Trophoblast cell (in vitro differentiated cells and primary cell): ENCODE measurements at places on chromosomes 5 and 9.

GRCh38 chr5:139058121-139058520 is 140.0 kb downstream of the SIL1 start:
- peak; percentile 42 for DNase-seq

- no peak for DNase-seq
Measured at GRCh38 chr9:129341171-129341986, 163.3 kb upstream of the IER5L start.

DNA sequence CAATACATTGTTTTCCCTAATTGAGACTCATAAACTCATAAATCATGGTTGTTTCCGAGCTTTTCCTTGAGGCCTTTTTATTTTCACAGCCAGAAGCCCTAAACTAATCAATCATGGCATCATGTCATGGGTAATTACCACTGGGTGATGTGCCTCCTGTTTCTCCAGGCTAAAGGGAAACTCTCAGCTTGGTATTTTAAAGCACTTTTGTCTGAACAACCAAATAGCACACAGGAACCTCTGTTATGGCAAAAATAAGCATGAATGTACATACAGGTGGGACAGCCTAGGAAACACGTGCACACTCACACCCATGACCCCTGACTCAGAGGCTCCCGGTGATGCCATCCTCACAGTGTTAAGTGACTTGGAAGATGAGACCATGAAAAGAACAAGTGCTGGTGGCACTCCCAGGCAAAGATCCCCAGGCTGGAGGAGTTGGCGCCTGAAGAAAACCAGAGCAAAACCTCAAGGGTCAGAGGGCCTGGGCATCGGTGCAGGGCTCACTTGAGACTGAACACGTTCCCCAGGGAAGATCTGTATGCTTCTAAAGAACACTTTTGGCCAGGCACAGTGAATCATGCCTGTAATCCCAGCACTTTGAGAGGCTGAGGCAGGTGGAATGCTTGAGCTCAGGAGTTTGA is 154.3 kb downstream of the ROR2 start:
- no peak for DNase-seq

DNA sequence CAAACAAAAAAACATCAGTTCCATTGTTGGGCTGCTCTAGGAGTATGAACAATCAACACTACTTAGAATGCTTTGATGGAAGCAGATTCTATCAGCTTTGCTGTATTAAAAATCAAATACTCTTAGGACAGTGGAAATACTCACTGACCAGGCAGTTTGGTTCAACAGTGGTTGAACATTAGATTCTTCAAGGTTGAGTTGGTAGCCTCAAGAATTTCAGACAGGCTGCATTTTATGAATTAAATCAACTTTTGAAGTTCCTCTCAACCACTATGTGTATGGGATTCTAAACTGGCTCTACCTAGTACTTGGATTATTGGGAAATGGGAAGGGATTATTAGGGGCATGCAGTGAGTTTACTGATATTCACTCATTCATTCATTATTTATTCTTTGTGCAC is 35.0 kb downstream of the ACTBL2 start:
- DNase-seq: no peak

GRCh38 chr5:138542180-138542955 is 668 bp downstream of the ETF1 start:
- DNase-seq: no peak

DNA sequence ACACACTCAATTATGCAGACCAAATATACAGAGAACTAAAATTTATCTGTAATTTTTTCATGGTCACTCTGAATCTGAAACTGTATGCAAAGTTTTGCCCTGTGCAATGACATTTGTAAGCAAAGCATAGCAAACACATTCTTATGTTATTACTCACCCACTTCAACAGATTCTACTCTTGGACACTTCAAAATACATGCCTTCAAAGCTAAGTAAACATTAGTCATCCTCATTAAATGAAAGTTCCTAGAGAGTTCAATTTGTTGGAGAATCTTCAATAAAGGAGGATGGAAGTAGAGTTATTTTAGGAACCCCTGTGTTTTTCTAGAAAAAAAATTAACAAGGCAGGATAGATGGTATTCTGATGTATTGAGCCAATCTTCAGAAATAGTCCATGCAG is 639.7 kb upstream of the C9orf72 start:
- peak; percentile 56 for DNase-seq

DNA sequence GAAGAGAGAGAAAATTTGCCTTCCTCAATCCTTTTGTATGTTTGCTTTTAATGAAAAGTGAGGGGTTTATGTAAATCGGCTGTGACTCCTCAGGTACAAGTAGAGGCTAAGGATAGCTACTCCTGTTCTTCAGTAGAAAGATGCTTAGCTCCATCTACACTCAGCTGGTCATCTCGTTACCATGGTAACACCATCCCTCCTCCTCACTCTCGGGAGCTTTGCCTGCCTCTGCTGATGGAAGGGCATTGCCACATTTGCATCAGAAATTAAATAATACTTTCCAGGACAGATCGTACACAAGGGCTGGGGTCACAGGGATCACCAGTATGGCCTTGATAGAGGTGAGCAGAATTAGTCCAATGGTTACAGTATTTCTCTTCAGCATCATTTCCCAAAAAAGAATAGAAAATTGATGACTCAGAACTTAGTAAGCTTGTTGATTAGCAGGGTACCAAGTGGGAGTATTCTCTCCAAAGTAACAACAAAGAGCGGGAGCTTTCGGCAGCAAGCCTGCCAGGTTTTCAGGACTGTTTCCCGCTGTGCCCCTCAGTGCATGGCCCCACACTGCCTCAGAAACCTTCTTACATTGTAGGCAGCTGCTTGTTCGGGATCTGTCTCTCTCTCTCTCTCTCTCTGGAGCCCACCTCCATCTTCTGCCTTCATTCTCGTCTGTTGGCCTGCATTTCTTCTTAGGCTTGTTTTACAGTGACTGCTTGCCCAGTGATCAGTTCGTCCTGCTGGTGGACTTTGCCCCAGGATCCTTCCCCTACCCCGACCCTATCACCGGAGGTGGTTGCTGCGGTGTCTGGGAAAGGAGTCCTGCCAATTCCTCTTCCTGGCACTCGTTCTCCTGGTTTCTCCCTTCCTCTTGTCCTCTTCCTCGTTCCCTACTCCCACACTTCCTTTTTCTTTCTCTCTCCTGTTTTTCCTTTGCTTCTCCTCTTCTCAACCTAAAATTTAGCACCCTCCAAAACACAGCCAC is 51.9 kb upstream of the SNAPC3 start:
- no peak for DNase-seq

- no peak for DNase-seq
Measured at GRCh38 chr9:14992081-14992480, 81.9 kb upstream of the FREM1 start.

- DNase-seq: no peak
Measured at GRCh38 chr9:92735636-92736562, 28.7 kb downstream of the BICD2 start.

DNA sequence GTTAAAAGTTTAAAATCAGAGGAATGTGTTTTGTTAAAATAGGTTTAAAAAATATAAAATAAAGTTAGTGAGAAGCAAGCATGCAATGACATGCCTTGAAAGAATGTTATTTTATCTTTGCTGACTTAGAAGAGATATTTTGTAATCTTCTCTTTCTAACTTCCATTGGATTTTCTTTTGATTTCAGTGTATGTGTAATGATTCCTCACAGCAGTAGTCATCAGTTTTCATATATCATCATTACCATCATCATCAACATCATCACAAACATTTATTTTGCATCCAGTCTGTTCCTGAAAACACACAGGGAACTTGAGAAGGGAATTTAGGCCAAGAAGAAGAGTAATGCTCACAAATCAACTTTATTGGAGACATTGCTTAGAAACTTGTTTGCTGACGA is 699.6 kb downstream of the TAF11L14 start:
- peak; percentile 46 for DNase-seq

GRCh38 chr5:80703291-80703690 is 48.5 kb upstream of the DHFR start:
- peak; percentile 10 for DNase-seq

DNA sequence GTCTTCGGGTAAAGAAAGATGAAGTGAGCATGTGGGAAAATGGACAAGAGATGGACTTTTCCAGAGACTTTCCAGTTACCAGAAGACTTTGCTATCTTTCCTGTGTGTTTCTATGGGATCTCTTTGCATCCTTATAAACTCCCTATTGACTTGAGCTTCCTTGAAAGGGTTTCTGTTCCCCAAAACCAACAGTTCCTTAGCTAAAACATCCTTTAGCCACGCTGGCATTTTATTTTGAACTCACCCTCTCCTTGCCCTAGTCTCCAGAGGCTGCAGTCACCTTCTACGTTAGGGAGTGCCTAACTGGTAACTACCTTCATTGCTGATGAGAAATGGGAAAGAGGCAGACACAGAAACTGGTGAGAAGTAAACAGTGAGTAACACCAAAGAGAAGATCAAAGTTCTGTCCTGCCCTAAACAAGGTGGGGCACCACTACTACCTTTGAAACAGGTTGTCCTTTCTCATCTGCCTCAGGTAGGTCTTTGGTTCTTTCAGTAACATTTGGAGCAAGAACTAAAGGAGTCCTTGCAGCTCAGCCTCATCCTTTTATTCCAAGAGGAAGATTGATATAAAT is 402.9 kb downstream of the ENC1 start:
- no peak for DNase-seq

GRCh38 chr9:96209407-96210271 is 92.3 kb downstream of the HSD17B3 start:
- no peak for DNase-seq

DNA sequence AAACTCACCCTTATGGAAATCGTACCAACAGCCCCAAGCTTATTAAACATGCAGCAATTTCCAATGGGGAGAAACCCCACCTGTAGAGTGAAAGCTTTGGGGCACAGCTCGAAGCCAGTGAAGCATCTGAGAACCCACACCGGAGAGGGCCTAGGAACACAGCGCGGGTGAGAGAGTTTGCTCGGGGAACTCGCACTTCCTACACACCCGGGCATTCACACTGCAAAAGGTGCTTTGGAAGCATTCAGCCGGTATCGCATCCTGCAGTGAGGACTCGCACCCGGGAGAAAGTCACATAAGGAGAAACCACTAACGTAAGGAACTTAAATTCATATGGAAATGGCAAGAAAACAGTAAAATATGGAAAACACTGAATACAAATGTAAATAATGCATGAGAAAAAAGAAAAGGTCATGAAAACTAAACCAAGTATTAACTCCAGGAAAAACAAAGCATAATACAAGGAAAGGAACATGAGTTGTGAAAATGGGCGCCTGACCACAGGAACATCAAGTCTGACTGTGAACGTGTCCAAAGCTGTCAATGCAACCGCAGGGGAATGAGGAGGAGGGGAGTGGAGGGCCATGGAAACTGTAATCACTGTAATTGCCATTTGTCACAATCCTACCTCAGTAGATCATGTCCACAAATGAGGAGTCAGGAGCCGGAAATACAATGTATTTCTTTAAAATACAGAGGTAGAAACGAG is 28.7 kb downstream of the CAMSAP1 start:
- no peak for DNase-seq

DNA sequence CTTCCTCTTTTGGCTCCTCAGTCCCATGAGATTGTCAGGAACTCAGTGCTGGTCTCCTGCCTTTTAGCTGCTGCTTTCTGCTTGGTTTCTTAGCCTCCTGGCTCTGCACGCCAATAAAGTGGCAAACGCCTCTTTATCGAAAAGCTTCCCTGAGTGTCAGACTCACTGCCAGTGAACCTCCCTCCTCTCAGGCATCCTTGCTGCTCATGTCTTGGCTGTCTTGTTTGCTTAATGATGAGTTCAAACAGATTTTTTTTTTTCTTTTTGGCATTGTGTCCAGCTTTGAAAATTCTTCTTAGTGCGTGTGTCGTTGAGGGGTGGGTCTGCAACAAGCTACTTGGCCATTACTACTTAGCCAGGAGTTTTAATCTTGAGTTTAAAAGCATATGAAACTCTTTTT is 14.9 kb downstream of the RASGRF2 start:
- no peak for DNase-seq

- DNase-seq: no peak
Measured at GRCh38 chr5:120544043-120544442, 79.9 kb downstream of the PRR16 start.

GRCh38 chr5:178198706-178199105 is 5.6 kb upstream of the HNRNPAB start:
- DNase-seq: no peak

GRCh38 chr5:134594336-134594735 is 38.3 kb downstream of the SAR1B start:
- no peak for DNase-seq

DNA sequence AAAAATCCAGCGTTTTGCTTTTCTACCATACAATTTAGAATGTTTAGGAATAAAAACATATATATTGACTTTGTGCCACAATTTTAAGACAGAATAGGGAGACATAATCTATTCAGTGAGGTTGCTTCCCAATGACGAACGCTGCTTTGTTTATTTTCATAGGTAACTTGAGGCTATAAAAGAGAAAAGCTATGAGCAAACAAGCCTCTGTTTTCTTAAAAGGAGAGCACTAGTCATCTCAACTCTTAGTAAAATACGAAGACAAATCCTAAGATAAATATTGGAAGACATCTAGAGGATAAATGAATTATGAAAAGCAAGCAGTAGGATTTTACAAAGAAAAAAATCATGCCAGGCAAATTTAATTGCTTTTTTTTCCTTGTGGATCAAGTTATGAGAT is 363.6 kb downstream of the ANXA1 start:
- no peak for DNase-seq

DNA sequence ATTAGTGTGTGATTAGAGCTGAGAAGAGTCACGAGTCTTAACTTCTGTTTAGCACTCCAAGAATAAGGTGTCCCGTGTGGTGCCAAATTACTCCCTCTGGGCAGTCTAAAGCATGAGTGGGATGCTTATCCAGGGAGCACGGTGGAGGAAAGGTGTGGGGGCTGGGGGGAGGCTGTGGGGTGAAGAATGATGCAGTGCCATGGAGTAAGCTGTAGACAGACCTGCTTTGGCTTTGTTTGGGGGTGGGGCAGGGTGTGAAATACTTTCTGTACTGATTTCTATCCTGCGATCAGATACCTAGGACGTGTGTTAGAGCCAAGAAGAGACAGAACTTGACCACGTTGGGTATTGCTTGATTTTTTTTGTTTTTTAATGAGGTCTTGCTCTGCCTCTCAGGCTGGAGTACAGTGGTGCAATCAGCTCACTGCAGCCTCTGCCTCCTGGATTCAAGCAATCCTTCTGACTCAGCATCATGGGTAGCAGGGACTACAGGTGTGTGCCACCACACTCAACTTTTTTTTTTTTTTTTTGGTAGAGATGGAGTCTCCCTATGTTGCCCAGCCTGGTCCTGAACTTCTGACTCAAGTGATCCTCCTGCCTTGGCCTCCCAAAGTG is 232.8 kb downstream of the MAN2A1 start:
- DNase-seq: no peak

DNA sequence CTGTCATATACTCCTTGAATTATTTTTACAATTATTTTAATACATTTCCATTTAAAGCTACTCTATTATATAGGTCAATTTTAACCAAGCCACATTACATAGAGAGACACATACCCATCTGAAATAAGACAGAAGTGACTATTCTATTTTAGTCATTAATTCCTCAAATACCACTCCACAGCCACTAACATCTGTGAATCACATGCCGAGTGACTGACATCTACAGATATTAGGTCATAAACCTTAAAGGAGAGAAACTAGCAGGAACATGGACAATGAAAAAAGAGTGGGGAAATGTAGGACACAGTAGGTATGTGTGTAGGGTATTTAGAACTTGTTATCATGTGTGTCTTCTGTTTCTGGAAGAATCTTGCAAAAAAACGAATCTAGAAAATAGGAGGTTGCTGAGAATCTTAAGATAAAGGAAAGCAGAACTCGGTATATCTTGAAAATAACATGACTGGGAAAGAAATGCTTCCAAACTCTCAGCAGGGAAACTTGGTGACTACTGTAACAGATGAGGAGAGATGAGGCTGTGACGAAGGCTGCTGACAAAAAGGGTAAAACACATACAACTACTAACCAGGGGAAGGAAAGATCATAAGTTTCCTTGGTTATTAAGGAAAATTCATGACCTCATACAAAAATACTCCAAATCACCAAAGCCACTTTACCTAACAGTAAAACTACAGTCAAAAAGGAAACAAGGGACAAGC is 84.6 kb downstream of the PLPP1 start:
- no peak for DNase-seq
